Frontal cortex (tissue), 4 donors: ENCODE measurements at places on chromosomes 4 and X.

DNA sequence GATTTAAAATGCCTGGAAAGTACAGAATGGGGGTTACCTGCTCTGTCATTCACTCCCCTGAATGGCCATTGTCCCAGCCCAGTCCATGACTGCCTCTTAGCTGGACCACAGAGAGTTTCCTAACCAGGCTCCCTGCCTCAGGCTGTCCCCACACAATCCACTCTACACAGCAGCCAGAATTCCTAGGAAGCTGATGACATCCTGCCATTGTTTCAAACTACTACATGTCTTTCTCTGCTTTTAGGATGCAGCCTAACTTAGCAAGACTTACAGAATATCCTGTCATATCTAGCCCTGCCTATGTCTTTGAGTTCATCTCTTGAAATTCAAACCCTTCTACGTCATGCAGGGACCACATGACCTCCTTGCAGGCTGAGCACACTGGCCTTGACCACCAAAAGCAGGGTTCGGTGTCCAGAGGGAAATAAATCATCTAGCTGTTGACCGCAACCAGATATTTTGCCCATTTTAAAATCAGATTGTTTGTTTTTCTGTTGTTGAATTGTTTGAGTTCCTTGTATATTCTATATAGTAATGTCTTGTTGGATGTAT, 16.1 kb upstream of the CRMP1 start:
- DNase-seq: no peak

GRCh38 chr4:70687392-70687791, 940 bp upstream of the UTP3 start:
- DNase-seq: no peak

GRCh38 chr4:531076-531475, 32.1 kb downstream of the PIGG start:
- DNase-seq: no peak

DNA sequence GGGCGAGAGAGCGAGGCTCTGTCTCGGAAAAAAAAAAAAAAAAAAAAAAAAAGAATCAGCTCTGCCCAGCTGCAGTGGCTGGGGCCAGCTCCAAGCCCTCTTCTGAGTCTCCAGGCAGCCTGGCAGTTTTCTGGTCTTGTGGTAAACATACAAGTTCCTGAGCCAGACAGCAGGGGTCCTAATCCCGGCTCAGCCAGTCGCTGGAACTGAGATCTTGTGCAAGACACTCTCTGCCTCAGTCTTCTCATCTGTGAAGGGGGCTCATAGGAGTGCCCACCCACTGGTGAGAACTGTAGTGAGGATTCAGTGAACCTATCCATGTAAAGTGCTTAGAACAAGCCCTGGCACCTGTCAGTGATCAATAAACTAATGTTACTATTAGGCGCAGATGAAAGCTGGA, 41.8 kb downstream of the C4orf50 start:
- DNase-seq: no peak
